ENCODE measurements at places on chromosomes 6 and 20. TPM values are rescaled to one million over a fixed set of nuclear protein-coding genes. Genes with fewer than 3 reads are reported as not detected.

DNA sequence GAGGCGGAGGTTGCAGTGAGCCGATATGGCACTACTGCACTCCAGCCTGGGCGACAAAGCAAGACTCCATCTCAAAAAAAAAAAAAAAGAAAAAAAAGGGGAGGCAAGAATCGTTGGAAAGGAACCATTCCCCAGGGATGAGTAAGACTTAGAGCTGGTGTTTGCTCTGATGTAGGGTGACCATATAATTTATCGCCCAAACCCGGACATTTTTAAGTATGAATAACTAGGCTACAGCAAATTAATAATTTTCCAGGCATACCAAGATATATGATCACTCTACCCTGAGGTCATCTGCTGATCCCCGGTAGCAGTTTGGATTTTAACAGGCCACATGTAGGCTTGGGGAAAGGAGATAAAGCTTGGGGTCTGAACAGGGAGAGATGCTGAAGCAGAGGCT lies 260.9 kb downstream of the BTBD9 start:
- H3K4me3 ChIP-seq = no peak overlapping the region
- no peaks in the 10 kb centered on the region for H3K4me1 ChIP-seq
- no peaks in the 10 kb centered on the region for H3K27me3 ChIP-seq
- no peaks in the 10 kb centered on the region for H3K36me3 ChIP-seq
- DNase-seq = no peak

Gene CST1
- total RNA-seq = not detected

DNA sequence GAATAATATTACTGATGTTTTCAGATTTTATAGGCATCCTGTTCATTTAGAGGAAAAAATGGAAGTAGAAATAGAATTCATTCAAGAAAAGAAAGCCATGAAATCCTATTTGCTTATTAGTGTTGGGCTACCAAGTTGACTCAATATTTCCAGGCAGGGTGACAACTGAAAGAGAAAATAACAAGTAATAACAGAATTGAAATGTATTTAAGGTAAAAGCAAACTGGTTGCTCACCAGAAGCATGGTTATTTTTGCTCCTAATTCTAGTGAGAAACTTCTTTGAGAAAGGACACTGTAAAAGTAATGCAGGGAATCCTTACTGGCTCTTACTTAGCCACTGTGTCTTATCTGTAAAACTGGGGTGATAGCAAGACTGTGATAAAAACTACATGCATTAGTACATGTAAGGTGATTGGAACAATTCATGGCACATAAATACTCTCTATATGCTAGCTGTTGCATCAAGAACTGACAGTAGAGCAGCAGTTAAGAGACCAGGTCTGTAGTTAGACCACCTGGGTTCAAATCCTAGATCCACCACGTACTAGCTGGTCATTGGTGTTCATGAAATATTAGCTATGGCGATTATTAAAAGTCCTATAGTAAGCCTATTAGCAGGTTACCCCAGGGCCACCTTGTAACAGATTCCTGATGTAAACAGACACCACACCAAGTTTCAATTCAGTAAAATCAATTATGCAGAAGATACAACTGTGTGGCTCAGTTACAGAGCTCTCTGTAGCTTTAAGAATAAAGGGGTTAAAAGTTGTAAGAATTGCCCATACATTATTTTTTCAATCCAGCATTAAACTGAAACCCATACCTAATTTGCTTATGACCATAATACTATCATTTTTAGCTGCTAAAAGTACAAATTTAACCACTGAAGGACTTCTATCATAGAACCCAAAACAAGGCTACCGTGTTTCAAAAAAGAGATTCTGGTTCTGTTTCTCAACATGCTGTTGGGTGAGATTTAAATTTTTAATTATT lies 159.2 kb upstream of the COL21A1 start:
- no peak overlapping the region for H3K4me3 ChIP-seq
- no peak for DNase-seq
- H3K27ac ChIP-seq = no peak overlapping the region
- H3K27me3 ChIP-seq = no peaks in the 10 kb centered on the region

Gene LYRM4
- total RNA-seq = 16.6 TPM

DNA sequence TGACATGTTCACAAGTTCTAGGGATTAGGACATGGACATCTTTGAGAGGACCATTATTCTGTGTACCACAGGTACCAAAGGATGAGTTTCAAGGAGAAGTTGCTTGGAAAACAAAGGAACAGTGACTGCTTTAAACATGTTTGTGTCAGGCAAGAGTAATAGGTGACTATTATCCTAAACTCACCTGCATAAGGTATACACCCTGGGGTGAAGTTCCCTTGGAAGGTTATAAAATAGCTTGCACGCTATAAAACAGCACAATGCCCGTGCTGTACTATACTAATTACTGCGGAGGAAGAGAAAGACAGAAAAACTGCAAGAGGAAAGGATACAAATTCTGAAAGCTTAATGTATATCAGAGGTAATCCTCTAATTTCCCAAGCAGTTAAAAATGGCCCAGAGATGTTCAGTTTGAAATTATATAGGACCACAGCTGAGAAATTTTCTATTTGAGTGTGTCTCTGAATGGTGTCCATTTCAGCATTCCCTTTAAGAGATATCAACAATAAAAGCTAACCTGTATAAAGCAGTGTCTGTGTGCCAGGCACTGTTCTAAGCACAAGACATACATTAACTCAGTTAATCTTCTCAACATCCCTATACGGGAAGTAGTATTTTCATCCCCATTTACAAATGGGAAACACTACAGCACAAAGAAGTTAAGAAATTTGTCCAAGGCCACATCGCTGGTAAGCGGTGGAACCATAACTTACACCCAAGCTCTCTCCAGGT lies 19.7 kb downstream of the TBC1D32 start:
- no peak overlapping the region for H3K4me3 ChIP-seq
- no peaks in the 10 kb centered on the region for H3K27me3 ChIP-seq
- peaks cover 9% of the 10 kb centered on the region for H3K4me1 ChIP-seq
- no peaks in the 10 kb centered on the region for H3K36me3 ChIP-seq

Measured in osteoblast (primary cell).